Pancreas (tissue), 10 donors: ENCODE measurements at places on chromosomes 16 and 17. TPM values are rescaled to one million over a fixed set of nuclear protein-coding genes. Genes with fewer than 3 reads are reported as not detected.
A peak's percentile ranks its signal among the peaks of the same experiment; 100 is the strongest.

GRCh38 chr17:44543213-44543904 is 13.9 kb upstream of the FZD2 start:
- DNase-seq, result no peak

- peak; percentile 77 for DNase-seq
Observed at GRCh38 chr17:63436523-63437110, 9.5 kb downstream of the CYB561 start.

TMC7 gene
- total RNA-seq, result 0.20 TPM

PALB2 gene
- 6.8 TPM for total RNA-seq

TUBB3 gene
- 0.67 TPM for total RNA-seq

RTN4RL1 gene
- 1.6 TPM for total RNA-seq
